ENCODE measurements at places on chromosomes 16 and 17.

DNA sequence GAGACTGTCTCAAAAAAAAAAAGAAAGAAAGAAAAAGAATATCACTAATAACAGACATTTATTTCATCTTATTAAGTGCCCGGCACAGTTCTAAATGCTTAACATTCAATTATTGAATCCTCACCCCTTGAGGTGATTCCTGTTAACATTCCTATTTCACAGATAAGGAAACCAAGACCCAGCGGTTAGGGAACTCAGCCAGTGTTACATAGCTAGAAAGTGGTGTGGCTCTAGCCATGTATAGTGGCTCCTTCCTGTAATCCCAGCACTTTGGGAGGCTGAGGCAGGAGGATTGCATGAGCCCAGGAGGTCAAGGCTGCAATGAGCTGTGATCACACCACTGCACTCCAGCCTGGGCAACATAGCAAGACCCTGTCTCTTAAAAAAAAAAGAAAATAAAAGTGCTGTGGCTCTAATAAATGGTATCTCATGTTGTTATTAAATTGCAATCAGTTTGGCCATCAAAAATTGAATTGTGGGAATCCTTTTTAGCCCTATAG lies 28.1 kb downstream of the ZNRF1 start:
- DNase-seq = peak; percentile 36

GRCh38 chr16:75264457-75264998 lies 13.1 kb upstream of the BCAR1 start:
- no peak for DNase-seq

DNA sequence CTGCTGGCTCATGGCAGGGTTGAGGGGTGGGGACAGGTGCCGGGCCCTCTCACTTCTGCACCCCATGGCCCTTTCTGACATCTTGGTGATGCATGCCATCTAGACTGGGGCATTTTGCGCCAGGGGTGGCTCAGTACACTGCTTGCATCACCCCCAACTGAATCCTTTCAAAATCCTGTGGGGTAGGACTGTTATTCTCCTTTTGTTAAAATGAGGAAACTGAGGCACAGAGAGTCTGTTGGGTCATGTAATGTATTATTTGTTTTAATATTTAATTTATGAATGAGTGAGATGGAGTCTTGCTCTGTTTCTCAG lies 9.9 kb downstream of the ADCY7 start:
- no peak for DNase-seq

GRCh38 chr17:6078458-6078871 lies 8.3 kb downstream of the WSCD1 start:
- DNase-seq = no peak

DNA sequence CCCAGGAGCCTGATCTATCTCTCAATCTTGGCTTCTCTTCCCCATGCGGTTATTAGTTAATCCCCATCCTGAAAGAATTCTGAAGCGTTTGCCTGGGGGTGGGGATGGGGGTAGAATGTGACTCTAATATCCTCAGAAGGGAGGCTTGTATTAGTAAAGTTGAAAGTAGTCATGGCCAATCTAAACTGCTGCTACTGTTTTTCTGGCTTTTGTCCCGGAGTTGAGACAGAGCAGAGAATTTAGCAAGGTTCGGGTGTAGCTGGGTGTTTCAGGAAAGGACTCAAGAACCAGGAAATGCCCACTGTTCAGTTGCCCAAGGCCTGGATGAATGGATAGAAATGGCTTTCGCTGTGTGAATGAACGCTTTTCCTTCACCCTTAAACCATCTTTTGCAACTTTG lies 17.6 kb upstream of the ITGAM start:
- no peak for DNase-seq

- DNase-seq = no peak
Observed at GRCh38 chr17:10077561-10078299, 120.7 kb downstream of the GAS7 start.

DNA sequence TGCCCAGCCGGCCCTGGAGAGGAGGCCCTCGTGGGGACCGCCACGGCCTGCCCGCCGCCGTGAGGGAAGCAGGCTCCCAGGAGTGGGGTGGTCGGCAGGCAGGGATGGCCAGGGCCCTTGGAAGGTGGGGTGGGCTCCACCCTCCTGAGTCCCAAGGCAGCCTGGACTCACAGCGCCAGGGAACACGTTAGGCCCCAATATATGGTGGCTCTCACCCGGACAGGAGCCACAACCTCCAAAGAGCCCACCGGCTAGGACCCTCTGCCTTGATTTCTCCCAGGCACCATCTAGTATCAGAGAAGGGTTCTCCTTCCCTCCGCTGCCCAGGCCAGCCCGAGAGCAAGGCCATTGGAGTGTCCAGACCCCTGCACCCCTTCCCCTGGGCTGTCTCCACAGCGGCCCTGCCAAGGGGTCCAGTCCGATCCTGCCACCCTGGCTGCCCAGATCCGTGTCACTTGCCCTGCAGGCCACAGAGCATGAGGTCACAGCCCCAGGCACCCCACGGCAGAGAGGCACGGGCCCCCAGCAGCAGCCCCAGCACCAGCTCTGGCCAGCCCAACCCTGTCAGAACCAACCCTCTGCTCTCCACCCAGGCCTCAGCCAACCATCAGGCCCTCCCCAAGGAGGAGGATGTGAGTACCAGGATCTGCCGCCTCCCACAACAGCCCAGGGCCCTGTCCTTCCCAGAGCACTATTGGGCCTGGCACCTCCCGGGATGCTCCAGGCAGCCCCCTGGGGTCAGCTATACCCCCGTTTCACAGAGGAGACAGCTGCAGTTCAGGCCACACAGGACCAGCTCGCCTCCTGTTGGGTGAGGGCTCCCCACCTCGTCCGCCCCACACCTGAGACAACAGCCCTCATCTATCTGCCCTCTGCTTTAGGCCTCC lies 1.1 kb upstream of the AXIN1 start:
- no peak for DNase-seq
